ENCODE measurements at places on chromosomes 2 and 18.

DNA sequence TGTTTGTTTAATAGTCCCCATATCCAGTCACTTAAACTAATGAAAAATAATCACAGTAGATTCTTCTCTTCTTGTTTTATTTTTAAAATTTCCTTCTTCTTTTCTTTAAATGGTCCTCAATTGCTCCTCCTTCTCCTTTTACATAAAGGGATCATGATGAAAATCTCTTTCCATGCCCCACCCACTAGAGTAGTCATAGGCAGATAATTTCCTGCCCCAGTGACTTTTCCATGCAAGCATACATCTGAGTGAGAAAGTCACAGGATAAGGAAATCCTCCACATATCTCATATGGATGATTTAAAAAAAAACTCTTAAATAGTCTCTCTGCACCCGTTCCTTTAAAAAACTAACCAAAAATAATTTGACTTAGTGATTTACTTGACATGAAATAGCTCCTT, 552.3 kb upstream of the SETBP1 start:
- no peak for DNase-seq

- DNase-seq: no peak
These were observed 79.6 kb upstream of the MGAT4A start for GRCh38 chr2:98810588-98810928.

GRCh38 chr2:101806123-101806522, 108.6 kb downstream of the MAP4K4 start:
- DNase-seq: peak; percentile 10

- DNase-seq: no peak
These were observed 159.4 kb downstream of the RBM43 start for GRCh38 chr2:151102226-151102625.

DNA sequence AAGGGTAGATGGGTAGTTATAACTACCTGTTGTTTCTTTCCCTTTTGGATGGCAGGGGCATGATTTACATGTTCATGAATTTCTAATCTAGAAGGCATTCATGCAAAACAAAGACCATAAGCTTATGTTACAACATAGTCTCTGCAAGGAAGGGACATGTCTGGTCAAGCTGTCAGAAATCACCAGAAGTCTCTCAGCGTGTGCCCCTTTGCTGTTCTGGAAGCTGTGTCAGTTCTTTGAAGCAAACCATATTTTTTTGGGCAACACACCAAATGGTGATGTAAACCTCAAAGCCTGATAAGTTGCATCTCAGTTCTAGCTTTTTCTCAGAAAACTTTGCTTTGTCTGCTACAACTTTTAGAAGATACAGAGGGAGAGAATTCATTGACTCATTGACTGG, 173.5 kb upstream of the CTAGE1 start:
- no peak for DNase-seq

Data from bone marrow (tissue), 2 donors.